ENCODE measurements at places on chromosomes 1 and 21.

- DNase-seq = no peak
Measured at GRCh38 chr1:179545321-179545720, 30.4 kb downstream of the NPHS2 start.

DNA sequence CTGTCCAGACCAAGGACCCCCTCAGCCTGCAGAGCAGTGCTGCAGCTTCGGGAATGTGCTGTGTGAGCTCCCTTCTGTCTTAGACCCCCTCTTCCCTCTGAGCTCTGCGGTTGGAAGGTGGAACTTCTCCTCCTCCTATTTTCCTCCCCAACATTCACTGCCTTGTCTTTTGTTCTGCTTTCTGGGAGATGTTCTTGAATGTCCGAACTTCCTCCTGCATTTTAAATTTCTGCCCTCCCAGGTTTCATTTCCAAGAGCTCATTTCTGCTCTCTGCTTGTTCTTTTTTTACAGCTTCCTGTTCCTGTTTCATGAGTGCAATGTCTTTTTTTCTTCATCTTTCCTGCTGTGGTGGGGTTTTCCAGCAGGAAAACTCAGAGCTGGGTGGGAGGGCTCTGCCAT, 29.3 kb downstream of the RRP1 start:
- no peak for DNase-seq

- peak; percentile 44 for DNase-seq
Measured at GRCh38 chr1:230167419-230167852, 100.4 kb downstream of the GALNT2 start.

- DNase-seq = no peak
Measured at GRCh38 chr1:209341146-209341545, 242.4 kb upstream of the CAMK1G start.

GRCh38 chr1:70079546-70079945, 125.8 kb downstream of the LRRC40 start:
- DNase-seq = no peak

GRCh38 chr1:64005801-64006200, 197.6 kb upstream of the UBE2U start:
- DNase-seq = no peak

DNA sequence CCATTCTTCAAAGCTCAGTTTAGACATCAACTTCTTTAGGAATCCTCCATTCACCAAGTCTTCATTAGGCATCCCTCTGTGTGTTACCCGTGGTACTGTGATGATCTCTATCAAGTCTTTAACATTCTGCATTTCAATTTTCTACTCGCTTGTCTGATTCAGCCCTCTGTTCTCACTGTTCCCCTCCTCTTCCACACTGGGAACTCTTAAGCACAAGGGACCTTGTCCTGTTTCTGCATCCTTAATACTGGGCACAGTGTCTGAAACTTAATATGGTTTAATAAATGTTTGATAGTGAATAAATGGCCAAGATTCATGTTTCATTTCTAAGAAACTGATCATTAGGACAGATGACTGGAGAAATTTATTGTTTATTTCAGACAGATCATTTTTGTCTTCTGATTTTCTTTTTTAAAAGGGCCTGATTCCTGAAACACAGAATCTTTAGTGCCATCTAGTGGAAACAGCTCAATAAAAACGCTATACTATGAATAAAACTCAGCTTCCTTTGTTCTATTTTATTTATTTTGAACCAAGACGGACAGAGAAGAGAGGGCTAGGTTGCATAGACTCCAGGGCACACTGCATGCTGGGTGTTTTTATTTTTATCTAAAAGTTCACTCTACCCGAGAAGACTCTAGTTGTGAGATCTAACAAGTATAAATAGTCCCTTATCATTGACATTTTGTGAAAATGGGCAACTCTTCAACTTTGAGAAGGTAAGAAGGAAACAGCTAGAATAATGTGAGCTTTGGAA, 7.0 kb upstream of the TRIM45 start:
- no peak for DNase-seq

GRCh38 chr1:173431304-173432045, 45.7 kb upstream of the PRDX6 start:
- DNase-seq = peak; percentile 85

DNA sequence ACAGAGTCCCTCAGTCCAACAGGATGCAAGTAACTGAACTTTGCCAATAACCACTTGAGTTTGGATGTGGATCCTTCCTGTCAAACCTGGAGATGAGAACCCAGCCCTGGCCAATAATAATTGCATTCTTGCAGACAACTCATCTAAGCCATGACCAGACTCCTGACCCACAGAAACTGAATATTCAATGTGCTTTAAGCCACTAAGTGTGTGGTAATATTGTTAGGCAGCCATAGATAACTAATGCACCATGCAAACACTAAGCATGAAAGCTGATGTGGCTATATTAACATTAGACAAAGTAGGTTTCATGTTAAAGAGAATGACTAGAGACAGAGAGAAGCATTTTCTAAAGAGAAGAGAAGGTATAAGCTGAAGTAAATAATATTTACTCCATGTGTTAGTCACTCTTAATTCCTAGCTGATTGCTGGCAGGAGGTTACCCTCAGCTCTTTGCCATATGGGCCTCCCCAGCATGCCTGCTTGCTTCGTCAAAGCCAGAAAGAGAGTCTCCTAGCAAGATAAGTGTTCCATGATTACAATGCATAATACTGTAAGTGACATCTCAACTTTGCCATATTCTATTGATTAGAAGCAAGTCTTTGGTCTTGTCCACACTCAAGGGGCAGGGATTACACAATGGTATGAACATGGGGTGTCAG, 276.4 kb upstream of the PLXNA2 start:
- no peak for DNase-seq

- DNase-seq = no peak
Measured at GRCh38 chr21:30232011-30232410, 16.1 kb upstream of the CLDN8 start.

DNA sequence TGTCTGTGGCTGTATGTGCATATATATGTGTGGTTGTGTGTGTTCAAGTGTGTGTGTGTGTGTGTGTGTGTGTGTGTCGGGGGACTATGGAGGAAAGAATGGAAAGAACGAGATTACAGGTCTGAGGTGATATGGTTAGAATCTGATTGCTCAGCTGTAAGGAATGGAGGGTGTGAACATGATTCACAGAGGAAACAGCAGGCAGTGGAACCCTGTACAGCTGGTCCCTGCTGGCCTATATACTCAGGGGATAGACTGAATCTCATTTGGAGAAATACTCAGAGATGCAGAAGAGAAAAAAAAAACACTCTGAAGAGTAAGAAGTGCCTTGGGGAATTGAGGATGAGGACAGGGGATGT, 180.1 kb upstream of the ESRRG start:
- no peak for DNase-seq

DNA sequence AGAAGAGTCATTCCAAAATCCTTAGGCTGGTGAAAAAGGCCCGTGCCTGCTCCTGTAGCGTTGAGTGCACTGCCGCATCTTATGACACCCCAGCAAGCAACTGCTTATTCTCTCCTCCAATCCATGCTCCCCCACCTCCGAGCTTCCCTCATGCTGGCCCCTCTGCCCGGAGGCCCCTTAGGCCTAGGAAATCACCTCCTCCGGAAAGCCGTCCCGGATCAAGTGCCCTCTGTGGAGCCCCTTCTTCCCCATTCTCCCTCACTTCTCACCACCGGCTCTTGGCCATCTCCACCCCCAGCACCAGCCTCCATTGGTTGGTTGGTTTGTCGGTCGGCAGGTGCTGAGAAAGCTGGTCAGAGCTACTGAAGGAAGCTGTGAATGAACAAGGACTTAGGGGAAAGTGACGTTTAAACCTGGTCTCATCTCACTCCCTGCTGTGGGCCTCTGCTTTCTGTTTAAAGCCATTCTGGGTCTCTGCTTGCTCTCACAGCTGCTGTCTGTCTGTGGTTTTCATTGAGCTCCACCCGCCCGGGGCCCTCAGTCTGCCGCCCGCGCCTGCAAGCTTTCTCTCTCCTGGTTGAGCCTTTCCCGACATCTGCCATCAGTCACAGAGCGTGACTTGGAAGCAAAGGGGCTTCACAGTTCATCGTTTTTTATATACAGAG, 122.2 kb downstream of the KCNN3 start:
- no peak for DNase-seq

DNA sequence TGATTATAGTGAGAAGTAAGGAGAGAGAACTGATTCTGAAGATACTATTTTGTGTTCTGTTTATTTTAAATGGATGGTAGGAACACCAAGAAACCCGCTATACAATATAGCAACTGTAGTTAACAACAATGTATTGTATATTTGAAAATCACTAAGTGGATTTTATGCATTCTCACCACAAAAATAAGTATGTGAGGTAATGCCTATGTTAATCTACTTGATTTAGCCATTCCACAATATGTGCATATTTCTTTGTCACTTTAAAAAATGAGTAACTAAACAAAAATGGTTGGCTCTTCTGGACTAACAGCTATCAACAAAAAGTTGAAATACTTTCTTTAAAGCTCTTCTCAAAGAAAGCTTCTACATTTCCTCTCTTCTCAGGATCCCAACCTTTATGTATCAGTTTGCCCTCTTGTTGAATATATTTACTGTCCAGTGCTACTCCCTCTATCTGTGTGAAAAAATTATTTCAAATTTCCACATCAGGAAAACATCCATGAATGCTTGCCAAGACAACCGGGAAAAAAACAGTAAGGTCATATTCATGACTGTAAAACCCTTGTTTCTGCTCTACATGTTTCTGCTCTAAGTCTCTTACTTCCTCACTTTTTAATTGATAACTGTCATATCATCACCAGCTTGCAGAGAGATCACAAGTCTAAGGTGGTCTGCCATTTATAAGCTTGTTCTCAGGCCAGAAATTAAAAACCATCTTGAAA, 27.0 kb downstream of the CLCA4 start:
- no peak for DNase-seq

DNA sequence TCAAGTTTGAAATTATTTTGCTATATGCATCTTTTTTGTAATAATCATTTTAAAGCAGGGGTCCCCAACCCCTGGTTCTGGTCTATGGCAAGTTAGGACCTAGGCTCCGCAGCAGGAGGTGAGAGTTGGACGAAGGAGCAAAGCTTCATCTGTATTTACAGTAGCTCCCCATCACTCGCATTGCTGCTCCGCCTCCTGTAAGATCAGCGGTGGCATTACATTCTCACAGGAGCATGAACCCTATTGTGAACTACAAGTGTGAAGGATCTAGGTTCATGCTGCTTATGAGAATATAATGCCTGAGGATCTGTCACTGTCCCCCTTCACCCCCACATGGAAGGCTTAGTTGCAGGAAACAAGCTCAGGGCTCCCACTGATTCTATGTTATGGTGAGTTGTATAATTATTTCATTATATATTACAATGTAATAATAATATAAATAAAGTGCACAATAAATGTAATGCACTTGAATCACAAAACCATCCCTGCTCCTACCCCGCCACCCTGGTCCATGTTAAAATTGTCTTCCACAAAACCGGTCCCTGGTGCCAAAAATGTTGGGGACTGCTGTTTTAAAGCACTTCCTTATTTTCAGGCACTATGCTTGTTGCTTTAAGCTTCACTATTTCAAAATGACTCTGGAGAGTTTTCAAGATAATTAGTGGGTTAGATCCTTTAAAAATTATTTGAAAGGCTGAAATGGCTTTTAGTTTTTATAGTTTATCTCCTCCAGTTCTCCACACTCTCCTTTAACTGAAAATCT, 74.8 kb downstream of the PLA2G4A start:
- DNase-seq = no peak

DNA sequence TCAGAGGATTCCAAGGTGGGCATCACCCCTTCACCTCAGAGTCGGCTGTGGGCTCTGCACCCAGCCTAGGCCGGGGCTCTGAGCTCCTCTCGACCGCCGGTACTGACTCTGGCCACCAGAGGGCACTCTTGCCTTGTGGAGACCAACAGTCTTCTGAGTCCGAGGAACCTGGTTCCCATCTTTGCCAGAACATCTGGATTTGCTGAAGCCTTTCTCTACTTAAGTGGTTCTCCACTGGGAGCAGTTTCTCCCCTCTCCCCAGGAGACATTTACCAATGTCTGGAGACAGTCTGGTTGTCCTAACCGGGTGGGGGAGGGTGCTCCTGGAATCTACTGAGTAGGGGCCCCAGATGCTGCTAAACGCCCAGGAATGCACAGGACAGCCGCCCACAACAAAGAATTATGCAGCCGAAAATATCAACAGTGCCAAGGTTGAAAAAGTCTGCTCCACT, 9.4 kb downstream of the ETV3L start:
- DNase-seq = peak; percentile 90

- no peak for DNase-seq
Measured at GRCh38 chr1:180094705-180095295, 59.9 kb upstream of the QSOX1 start.

DNA sequence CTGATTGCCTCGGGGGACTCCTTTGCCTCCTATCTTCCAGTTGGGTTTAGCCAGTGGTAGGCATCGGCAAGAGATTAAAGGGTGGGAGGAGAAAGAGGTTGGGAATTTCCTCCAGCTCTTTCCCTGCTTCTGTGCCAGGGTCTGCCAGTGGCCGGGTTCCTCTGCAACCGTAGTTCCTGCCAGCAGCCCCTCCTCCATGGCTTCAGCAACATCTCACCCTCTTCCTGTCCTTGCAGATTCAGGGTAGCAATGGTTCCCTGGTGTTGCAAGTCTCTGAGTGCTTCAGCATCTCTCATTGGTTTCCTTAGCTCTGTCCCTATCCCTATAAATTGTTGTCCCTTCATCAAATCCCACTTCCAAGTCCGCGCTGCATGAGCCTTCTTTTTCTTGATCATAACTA, 223.1 kb upstream of the JUN start:
- DNase-seq = no peak

GRCh38 chr1:40783001-40783905, at the start of gene KCNQ4:
KCNQ4 (plus strand) TSS chr1:40783787; CDS start chr1:40784094, 307 bp downstream.
- DNase-seq = no peak

DNA sequence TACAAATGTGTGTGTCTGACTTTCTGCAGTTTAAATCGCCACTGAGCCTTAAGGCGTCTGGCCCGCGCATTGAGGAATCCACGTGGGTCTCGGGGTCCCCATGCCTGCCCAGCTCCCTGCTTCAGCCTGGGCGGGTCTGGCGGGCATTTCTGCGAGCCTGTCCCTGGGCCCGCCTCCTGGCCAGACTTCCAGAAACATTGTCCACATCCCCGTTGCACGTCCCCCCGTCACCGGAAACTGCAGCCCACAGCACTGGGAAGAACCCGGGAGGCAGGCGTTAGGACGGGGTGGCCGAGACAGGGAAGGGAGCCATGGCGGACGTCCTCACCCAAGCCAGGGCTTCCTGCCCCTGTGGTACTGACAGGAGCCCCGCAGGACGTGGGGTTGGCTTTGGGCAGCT, 113.1 kb upstream of the COL6A1 start:
- DNase-seq = no peak

GRCh38 chr1:55718758-55719671, 503.9 kb upstream of the USP24 start:
- peak; percentile 100 for DNase-seq

DNA sequence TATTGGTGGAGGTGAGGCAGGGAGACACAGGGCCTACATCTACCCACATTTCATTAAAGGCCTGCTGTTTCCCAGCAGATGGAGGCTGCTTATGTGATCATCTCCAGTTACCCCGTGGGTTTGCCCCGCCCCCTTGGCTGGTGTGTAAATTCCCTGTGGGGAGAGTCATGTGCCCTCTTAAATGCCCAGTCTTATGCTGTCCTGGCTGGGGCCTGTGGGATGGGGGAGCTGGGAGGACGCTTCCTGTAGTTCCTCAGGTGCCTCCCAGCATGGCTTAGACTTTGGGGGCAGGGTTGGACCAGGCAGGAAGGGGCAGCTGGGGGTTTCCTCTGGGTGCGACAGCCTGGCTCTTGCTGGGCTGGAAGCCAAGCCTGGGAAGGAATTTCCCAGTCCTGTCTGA, 15.5 kb upstream of the CITED4 start:
- peak; percentile 81 for DNase-seq

GRCh38 chr21:37272897-37273296, 5.8 kb upstream of the VPS26C start:
- DNase-seq = no peak
